ENCODE measurements at places on chromosomes 11 and 22.
A peak's percentile ranks its signal among the peaks of the same experiment; 100 is the strongest.

- DNase-seq = no peak
Measured at GRCh38 chr11:133382131-133382812, 150.0 kb downstream of the OPCML start.

DNA sequence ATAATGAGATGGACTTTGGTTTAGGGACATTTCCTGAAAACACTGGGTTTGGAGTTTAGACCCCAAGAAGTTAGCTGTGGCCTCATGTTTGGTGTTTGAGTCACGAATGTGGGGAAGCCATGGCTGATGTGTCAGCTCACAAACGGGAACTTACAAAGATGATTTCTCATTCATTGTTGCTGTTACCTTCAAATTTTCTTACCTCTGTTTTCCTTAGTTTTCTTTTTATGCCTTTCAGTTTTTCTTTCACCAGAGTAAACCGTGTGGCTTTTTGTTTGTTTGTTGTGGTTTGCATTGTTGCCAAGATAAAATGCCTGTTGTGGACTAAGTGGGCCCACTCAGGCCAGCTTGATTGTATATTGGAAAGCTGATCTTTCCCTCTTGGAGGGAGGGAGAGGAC lies 89.1 kb downstream of the SWAP70 start:
- no peak for DNase-seq

DNA sequence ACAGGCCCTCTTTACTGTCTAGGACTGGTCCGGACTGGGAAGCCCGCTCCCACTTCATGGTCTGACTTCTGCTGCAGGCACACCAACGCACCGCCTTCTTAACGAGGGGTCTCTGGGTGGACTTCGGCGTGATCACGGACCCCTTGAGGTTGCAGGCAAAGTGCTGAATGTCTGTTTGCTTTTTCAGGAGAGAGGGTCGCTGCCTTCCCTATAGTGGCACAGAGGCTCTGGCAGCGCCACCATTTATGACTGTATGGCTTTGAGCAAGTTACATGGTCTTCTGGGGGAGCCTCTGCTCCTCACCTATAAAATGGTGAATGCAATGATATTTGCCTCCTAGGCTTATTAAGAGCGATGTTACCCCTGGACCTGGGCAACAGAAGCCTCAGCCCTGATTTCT lies 1.4 kb upstream of the SCN4B start:
- no peak for DNase-seq

- DNase-seq = peak; percentile 45
Measured at GRCh38 chr11:36376888-36377758, 81.0 kb downstream of the PRR5L start.

GRCh38 chr22:37299969-37300509 lies 17.7 kb downstream of the CYTH4 start:
- DNase-seq = no peak
